NB4 (cell line): ENCODE measurements at places on chromosomes 7 and 10.

- DNase-seq = no peak
Observed at GRCh38 chr7:886626-887487, 10.5 kb downstream of the GET4 start.

DNA sequence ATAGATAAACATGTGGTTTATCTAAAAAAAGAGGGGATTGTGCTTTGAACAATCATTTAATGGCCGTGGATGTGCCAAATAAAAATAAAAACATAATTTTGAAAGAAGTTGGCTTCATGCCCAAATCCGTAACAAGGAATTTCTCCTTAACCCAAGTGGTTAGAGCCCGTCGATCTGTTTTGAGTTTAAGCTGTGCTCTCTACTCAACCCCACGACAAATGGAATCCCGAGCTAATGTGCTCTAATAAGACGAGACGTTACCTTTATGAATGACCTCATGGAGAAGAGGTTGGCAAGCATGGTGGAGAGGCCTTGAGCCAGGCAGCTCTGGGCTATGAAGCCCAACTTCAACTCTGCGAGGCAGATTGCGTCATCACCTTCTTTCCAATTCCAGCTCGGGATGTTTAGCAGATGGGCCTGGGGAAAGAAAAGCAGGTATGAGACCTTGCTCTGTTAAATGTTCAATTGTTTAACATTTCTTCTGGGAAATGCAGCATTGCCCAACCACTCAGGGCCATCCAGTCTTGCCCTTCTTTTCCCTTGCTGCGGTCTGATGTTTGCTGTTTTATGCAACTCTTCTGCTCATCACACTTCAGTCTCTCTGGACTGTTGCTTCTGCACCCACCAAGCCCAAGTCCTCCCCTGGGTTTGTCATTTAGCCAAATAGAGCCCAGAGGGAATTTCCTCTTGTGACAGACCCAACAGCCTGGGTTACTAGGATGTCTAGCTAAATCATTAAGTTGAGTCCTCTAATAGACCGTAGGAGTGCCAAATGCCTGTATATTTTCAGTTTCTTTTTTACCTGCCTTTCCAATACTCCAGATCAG is 564.6 kb downstream of the KCNMA1 start:
- DNase-seq = no peak

GRCh38 chr10:71747039-71747531 is 26.2 kb downstream of the VSIR start:
- no peak for DNase-seq

GRCh38 chr10:77841711-77842375 is 84.7 kb downstream of the DLG5 start:
- no peak for DNase-seq
